ENCODE measurements at places on chromosomes 6 and 20.

- no peak for DNase-seq
Observed at GRCh38 chr20:35820715-35821114, 48.9 kb downstream of the PHF20 start.

DNA sequence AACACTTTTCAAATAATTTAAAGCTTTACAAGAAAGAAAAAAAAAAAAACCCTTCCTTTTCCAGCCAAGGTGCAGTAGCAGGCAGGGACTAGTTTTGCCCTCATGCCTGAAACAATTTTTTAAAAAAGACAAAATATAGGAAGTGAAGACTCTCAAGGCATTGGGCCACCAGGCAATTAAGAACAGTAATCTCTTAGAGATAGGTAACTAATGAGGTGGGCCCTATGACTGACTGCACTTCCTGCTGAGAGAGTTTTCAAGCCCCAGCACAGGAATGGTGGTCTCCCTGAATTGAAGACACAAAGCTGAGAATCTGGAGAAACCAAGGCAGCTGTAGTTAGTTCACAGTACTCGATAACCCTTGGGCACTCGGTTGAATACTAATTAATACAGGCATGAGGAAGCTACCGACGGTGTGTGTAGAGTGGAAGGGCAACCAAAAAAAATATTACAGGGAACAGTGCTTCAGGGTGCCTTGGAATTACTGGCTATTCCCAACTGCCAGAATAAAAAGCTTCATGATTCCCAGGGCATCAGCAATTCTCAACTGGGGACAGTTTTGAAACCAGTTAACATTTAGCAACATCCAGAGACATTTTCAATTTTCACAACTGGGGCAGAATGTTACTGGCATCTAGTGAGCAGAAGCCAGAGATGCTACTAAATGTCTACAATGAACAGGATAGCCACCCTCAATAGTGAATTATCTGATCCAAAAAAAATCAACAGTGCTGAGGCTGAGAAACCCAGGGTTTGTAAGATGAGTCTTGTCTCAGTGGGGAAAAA is 36.0 kb upstream of the PLN start:
- no peak for DNase-seq

GRCh38 chr6:124193132-124193531 is 389.5 kb downstream of the NKAIN2 start:
- DNase-seq: no peak

DNA sequence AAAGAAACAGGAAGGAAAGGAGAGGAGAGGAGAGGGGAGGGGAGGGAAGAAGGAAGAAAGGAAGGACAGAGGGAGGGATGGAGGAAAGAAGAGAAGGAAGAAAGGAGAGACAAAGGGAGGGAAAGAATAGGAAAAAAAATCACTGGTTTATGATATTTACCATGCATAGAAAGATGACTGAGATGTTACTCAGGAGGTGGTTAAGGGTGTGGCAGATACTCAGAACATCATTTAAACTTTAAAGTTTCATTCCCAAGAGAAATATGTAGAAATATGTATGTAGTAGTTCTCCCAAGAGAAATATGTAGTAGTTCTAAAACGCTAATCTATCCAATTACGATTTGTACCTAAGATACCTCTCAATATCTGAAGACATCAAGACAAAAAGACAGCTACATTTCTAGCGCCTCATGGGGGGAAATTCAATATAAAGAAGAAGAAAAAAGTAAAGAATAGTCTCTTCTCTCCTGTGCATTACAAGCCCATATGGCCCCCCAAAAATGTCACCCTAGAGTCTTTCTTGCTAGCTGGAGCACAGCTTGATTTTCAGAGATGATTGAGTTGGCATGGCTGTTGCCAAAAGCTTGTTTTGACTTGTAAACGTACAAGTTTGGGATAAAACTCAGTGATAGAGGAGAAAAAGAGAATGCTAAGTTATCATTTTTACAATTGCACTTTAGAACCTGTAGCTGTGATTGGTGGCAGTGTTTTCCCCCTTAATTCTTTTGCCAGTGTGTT is 539.2 kb downstream of the CDH26 start:
- no peak for DNase-seq

DNA sequence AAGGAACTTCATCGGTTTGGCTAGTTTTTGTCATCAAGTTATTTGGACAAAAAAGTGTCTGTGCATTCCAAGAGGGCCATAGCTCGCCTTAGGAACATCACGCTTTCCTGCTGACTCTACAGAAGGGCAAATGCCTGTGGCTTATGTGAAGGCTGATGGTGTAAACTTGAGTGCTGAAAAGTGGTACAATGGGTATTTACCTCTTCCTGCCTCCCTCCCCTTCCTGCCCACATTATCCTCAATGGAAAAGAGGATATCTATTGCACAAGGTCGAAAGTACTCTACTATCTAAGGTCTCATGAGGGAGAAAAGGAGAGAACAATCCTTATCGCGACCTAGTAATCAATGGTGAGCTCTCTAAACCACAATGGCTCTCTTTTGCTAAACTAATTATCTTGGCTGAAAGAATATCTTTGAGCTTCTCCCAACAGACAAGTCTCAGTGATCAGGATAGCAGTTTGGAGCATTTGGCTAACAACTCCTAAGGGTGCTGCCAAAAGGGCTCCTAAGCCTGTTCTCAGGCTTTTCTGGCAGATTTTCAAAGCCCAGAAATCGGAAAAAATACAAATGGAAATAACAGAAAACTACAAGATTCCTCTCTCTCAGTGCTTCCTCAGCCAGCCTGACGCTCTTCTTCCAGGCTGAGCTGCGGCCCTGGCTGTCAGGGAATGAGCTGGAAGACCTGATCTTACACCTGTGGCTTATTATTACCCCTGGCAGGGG is 42.6 kb upstream of the ENPP1 start:
- no peak for DNase-seq

DNA sequence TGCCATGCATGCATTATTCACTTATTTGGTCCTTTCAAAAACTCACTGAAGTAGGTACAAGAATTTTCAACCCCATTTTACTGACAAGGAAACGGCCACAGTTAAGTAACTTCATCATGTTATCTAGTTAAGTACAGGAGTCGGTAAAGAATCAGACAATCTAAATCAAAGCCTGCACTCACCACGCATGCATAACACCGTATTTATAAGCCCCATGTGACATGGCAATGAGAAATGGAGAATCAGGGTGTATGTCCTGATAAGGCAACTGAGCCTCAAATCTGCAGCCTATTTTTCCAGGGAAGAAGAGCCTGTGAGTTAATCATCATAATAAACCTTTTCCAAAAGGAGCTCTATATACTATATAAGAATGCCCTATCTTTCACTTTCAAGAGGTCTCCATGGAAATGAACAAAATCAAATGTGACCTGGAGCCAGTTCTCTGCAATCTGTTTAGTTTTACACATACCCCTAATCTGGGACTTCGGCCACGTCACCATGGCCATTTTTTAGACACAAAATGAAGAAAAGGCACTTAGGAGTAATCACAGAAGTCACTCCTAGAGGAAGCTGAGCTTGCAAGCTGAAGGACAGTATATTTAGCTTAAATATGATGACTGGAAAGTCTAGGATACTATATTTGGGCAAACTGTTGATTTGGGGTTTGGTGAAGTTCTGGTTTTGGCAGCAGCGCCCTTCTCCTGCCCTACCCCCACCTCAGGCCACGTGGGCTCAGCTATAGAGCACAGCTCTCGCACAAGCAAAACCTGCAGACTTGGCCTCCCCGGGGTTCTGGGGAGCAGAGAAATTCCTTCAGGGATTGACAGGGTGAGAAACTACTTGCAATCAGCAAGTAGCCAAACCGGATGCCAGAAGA is 19.2 kb downstream of the TRAM2 start:
- no peak for DNase-seq

GRCh38 chr20:57346477-57346876 is 4.6 kb upstream of the RAE1 start:
- DNase-seq: peak; percentile 63

DNA sequence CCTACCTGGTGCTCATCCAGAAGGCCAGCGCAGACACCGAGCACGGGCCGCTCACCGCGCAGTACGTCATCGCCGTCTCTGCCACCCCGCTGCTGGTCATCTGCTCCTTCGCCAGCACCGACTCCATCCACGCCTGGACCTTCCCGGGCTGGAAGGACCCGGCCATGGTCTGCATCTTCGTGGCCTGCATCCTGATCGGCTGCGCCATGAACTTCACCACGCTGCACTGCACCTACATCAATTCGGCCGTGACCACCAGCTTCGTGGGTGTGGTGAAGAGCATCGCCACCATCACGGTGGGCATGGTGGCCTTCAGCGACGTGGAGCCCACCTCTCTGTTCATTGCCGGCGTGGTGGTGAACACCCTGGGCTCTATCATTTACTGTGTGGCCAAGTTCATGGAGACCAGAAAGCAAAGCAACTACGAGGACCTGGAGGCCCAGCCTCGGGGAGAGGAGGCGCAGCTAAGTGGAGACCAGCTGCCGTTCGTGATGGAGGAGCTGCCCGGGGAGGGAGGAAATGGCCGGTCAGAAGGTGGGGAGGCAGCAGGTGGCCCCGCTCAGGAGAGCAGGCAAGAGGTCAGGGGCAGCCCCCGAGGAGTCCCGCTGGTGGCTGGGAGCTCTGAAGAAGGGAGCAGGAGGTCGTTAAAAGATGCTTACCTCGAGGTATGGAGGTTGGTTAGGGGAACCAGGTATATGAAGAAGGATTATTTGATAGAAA is 2.0 kb downstream of the SLC35D3 start:
- no peak for DNase-seq

- DNase-seq: no peak
Observed at GRCh38 chr6:69820018-69820417, 23.2 kb upstream of the LMBRD1 start.

- DNase-seq: no peak
Observed at GRCh38 chr20:15603506-15603905, 969.7 kb downstream of the KIF16B start.

- no peak for DNase-seq
Observed at GRCh38 chr20:58587467-58587866, 63.6 kb upstream of the STX16 start.
